ENCODE measurements at places on chromosomes 2 and 18.

- DNase-seq, result no peak
Measured at GRCh38 chr2:219628986-219629901, 1.8 kb downstream of the SLC4A3 start.

- peak; percentile 41 for DNase-seq
Measured at GRCh38 chr2:231648579-231649174, 56.0 kb downstream of the TEX44 start.

- no peak for DNase-seq
Measured at GRCh38 chr2:241496904-241497877, 11.2 kb downstream of the STK25 start.

DNA sequence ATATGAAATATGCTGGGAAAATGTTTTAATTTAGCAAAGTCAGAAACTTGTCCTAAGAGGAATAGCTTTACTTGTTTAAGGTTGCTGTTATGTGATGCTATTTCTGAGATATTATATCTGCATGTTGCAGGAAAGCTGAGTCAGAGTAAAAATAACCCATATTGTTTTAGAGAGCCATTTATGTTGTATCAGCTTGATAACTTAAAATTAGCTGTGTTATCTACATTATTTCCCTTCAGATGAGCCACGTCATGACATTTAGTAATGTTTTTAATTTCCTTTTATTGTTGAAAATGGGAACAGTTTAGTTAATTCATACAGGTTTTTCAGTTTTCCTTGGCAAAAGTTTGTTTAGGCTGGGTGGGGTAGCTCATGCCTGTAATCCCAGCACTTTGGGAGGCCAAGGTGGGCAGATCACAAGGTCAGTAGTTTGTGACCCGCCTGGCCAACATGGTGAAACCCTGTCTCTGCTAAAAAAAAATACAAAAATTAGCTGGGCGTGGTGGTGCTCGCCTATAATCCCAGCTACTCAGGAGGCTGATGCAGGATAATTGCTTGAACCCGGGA lies 55.8 kb downstream of the TTC27 start:
- DNase-seq, result no peak

GRCh38 chr2:133422931-133423351 lies 145.3 kb downstream of the NCKAP5 start:
- no peak for DNase-seq

DNA sequence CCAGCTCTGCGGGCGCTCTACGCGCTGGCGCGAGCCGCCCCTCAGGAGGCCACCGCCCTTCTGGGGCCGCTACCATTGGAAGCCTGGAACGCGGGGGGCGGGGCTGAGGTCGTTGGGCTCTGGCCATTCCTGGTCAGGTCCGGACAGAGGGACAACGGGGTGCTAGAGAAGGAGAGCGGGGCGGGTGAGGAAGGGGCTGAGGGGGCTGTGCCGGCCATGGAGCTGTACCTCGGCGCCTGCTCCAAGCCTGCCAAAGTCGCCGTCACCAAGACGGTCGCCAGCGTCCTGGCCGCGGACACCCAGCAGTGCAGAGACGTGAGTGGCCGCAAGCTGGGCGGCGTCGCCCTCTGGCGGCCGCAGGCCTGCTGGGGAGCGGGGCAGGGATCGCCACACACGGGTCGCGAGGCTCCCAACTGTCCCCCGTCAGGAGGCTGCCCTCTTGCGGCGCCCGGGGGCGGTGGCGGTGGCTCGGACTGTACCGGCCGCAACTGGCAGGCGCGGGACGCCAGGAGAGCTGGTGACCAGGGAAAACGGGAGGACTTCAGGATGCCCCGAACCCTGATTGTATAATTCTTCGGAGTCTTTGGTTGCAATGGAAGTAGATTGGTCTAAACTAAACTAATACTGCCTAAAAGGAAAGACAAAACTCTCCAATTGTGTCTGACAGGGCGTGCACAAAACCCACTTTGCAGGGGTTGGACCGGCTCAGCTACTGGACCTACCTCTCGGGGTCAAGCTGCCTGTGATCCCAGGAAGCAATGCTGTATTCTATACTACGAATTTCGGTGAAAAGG lies at the start of gene FSIP2:
TSS of gene FSIP2 (plus strand) at position 126 of the 794 bp plus-strand sequence. CDS start at position 217, 91 bp downstream.
- peak; percentile 46 for DNase-seq

GRCh38 chr18:48408111-48408726 lies 964 bp downstream of the ZBTB7C start:
- no peak for DNase-seq

- DNase-seq, result no peak
Measured at GRCh38 chr18:63316612-63317555, 2.7 kb downstream of the BCL2 start.

DNA sequence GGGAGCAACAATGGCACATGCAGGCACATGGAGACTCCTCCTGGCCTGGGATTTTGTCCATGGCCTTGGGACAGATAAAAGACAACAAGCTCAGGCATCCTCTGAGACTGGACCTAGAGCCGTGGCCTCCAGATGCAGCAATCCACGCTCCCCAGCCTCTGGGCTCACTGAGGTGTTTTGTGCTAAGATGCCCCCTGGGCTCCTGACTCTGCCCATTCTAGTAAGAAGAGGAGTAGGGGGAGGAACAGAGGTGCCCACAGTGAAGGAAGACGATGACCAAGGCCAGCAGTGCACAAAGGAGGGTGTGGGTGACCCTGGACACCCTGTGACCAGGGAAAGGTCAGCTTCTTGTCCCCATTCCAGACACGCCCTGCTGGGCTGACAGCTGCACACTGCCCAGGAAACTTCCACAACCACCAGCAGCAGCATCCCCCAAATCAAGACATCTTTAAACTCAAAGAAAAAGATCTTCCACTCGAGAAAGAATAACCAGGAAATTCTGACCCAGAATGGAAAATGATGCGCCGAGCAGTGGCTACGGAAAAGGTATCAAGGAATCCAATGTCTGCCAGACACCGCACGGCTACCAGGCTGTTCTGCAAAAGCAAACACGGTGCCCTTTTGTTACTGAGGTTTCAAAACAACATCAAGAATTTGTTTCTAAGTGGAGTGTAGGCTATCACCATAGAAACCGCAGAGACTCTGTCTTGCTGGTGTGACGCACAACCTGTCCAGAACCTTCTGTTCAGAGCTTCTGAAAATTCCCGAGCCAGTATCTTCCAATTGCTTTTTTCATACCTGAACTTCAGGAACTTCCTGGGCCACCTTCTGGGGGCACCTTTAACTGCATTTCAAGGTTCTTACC lies 65.5 kb downstream of the ZNF516 start:
- no peak for DNase-seq

DNA sequence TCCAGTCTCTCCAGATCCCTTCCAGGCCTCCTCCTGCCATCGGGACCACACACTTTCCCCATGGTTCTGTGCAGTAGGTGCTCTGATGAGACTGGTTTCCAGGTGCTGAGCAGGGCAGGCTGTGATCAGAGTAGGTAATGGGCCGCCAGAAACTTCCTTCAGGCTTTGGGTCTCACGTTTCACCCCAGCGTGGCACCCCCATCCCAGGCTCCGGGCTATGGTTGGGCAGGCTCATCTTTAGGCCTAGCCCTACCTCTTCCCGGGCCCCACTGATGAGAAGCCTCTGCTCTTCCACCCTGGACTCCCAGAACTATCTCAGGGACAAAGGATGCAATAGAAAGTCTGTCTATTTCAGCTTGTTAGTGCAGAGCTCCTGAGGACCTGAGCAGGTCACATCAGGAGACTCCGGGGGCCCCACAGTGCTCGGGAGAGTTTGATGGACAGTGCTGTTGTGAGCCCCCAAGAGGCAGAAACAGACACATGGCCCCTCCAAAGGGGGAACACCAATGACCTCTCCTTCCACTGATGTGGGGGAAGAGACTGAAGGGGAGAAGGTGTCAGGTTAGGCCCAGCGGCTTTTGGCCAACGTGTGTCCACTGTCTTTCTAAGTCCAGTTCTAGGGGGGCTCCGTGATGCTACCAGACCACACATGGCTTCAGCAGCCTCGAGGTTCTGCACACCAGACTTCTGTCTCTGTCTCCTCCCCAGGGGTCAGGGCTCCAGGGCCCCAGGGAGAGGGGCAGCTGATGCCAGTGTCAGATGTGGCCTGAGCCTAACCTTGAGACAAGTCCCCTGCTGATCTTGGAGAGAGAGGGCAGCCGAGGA lies 5.8 kb upstream of the PROM2 start:
- DNase-seq, result no peak

All from GM19239 (cell line).